ENCODE measurements at places on chromosomes 5 and 9.
A peak's percentile ranks its signal among the peaks of the same experiment; 100 is the strongest.

DNA sequence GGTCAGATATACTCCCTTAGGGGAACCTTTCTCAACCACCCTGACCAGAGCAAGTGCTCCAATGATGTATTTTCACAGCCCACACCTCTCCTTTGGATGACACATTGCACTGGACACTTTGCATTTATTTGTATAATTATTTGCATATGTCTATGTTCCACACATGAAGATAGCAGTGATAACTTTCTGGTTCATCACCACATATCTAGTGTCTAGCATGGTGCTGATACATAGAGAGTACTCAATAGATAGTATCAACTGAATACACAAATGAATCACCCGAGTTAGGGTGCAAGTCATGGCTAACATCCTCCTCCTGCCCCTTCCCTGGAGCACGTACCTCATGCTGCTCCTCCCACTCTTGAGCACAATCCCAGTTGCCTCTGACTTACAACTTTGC, 617.6 kb downstream of the EBF1 start:
- no peak for DNase-seq

DNA sequence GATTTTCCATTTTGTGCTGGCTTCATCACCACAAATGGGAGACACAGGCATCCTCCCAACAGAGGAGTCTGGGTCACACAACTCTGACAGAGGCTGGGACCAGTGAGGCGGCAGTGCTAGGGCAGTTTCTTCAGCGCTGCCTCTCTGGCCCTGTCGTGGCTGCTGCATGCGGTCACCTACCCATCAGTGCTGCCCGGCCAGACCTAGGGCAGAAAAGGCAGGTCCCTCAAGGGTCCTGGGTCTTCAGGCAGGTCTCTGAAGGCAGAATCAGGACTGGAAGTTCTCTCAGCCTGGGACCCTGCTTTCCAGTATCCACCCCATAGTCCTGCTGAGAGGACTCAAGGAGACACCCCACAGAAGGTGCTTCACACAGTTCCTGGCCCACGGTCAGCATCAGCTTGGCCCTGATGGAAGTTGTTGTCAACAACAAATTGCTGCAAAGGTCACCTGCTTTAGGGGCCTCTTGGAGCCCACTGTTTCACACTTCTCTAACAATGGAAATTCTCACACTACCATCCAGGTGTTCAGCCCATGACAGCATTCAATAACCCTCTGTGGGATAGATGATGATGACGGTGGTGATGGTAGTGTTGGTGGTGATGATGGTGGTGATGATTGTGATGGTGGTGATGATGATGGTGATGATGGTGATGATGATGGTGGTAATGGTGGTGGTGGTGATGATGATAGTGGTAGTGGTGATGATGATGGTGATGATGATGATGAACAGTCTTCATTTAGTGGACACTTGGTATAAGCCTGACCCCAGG, 146.4 kb upstream of the PPP1R26 start:
- DNase-seq: no peak

GRCh38 chr5:56585999-56586691, 229.2 kb upstream of the MAP3K1 start:
- DNase-seq: no peak

DNA sequence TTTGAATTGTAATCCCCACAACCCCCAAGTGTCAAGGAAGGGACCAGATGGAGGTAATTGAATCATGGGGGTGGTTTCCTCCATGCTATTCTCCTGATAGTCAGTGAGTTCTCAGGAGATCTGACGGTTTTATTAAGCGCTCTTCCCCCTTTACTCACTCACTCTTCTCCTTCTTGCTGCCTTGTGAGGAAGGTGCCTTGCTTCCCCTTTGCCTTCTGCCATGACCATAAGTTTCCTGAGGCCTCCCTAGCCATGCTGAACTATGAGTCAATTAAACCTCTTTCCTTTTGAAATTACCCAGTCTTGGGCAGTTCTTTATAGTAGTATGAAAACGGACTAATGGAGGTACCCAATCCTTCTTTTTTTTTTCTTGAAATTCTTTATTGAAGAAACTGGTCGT, 2.2 kb upstream of the CEP120 start:
- DNase-seq: peak; percentile 48

GRCh38 chr5:9720361-9720760, 90.2 kb upstream of the TAS2R1 start:
- no peak for DNase-seq

DNA sequence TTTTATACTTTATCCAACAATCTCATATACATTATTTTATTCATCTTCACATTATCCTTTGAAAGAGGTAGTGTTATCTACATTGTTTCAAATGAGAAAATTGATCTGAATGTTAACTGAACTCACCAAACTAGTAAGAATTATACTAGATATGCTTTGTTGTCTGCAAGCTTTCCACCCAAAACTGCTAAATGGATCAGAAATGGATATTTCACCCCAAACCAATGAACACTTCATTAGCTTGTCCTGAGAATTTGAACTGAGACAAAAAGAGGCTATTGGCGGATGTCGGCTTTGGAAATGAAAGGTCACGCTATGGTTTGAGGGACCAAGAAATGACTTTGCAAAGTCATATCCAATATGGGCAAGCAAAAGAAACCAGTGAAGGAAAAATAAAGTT, 201.9 kb upstream of the TRPM3 start:
- no peak for DNase-seq

DNA sequence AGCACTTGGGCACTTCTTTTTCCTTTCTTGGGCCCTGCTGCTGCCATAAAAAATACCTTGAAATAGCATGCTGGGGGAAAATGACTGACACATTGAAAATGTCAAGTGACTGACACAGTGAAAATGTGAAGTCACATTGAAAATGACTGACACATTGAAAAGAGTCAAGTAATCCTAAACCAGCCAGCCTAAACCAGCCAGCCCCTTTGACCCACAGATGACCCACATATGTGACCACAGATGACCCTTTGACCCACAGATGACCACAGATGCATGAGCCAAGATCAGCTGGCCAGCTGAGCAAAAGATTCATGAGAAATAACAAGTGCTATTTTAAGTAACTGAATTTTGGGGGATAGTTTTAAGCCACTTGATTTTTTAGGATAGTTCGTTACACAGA, 97.8 kb upstream of the SLC28A3 start:
- no peak for DNase-seq

- no peak for DNase-seq
Observed at GRCh38 chr9:35029852-35030251, 40.3 kb downstream of the DNAJB5 start.

DNA sequence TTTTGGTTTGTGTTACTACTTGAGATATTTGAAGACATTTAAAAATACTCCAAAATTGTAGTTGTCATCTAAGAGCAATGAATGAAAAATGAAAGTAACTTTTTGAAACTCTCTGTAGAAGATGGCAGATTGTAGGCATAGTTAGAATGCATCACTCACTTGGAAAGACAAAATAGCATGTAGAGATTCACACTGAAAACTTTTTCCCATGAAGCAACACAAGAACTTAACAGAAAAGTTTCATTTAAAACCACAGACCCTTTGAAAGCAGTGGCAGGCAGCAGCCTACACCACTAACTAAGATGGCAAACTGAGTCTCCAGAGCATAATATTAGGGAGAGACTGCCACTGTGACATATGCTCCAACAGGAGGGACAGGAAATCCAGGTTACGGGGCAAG, 18.9 kb upstream of the FAM174A start:
- no peak for DNase-seq

- no peak for DNase-seq
Observed at GRCh38 chr5:72788866-72789505, 27.5 kb upstream of the TNPO1 start.

GRCh38 chr5:17679597-17680203, 45.4 kb downstream of the TAF11L14 start:
- no peak for DNase-seq

Data from inflammatory macrophage treated with lipopolysaccharide for 1 hour (primary cell).